HFFc6 (cell line): ENCODE measurements at places on chromosomes 3 and 15. TPM values are rescaled to one million over a fixed set of nuclear protein-coding genes. Genes with fewer than 3 reads are reported as not detected.

DNA sequence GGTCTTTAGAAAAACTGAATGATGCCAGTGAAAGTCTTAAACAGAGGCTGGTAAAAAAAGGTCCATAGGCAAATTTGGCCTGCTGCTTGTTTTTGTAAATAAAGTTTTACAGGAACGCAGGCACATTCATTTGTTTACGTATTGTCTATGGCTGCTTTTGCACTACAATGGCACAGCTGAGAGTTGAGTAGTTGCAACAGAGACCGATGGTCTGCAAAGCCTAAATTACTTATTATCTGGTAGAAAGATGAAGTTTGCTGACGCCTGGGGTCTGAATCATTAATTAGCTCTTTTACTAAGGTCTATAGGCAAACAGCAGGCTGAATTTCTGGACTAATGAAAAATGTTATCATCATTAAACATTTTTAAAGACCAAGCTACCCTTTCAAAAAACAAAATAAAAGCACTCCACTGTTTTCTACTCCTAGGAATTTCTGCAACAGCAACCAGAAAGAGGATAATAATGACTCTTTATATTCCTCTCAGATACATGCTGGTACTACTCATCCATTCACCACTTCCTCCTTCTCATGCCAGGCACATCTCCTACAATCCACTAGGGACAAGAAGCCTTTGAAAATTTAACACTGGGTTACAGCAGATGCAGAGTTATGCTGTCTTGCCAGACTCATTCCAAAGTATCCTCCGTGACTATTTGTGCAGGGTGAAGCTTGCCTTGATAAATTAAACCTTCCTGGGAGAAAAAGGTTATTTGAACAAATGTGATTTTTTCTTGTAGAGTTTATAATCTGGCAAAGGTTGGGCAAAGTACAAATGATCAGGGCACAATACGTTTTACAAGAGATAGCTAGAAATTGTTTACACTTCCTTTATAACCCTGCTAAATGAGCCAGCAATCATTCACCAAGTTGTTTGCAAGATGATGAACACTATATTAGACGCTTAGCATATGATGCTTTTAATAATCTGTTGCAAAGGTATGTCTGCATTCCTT lies 6.0 kb downstream of the GATM start:
- no peak for DNase-seq
- no peaks in the 10 kb centered on the region for H3K36me3 ChIP-seq
- no peak overlapping the region for H3K27ac ChIP-seq
- H3K4me3 ChIP-seq: no peak overlapping the region

DNA sequence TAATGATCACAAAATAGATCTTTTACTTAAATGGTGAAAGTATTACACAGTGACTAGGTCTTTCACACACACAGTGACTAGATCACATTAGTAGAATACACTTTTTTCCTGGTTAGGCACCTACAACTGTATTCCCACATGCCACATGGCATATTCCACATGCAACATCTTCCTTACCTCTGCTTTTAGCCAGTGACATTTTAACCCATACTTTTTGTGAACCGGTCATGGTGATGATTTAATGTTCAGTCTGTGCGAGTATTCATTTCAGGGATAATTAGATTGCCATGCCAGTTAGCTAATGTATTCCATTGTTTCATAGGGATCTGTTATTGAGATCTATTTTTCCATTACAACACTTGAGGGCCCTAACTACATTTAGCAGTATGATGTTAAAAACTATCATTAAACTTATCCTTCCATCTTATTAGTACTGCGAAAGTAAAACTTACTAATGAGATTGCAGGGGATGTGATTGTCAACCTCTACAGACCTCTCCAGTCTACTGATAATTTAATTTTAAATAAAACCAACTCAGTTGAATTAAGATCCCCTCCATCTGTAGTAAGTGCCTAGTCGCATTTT lies 28.3 kb downstream of the TSEN2 start:
- no peak overlapping the region for H3K27ac ChIP-seq
- no peaks in the 10 kb centered on the region; the same call in none of the 2 replicates for H3K27me3 ChIP-seq
- no peak for DNase-seq
- 0 out of 2 replicates have a peak, but pooled peaks cover 4% of the 10 kb centered on the region for H3K36me3 ChIP-seq

GRCh38 chr3:134879990-134880389 lies 84.9 kb downstream of the EPHB1 start:
- peaks cover 3% of the 10 kb centered on the region for H3K27me3 ChIP-seq
- DNase-seq: no peak
- H3K4me3 ChIP-seq: no peak overlapping the region
- no peak overlapping the region for H3K27ac ChIP-seq
- peaks cover 6% of the 10 kb centered on the region; the same call in 1 of the 2 replicates for H3K4me1 ChIP-seq

DNA sequence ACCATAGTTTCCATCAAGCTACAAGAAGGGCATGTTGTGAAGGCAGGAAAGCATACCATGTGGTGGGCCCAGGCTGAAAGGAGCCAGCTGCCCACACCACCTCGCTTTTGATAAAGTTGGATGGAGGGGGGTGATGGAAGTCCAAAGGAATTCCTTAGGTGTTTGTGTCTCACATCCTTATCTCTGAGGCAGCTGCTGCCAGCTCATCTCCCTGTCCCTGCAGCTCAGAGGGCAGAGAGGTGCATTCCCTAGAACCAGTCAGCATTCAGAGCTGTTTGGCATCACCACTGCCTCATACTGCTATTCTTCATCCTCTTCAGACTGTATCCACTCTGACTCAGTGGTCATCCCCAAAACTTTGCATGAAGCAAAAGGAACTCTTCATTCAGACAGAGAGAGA lies 141.5 kb upstream of the BFSP2 start:
- DNase-seq: no peak
- peaks cover 25% of the 10 kb centered on the region for H3K4me1 ChIP-seq
- peaks cover 1% of the 10 kb centered on the region; the same call in 1 of the 2 replicates for H3K27me3 ChIP-seq
- H3K36me3 ChIP-seq: peaks cover 7% of the 10 kb centered on the region; the same call in 1 of the 2 replicates
- no peak overlapping the region for H3K27ac ChIP-seq
- no peak overlapping the region for H3K4me3 ChIP-seq

- peak overlapping the region; percentile 27 for H3K27ac ChIP-seq
- peaks cover 7% of the 10 kb centered on the region for H3K36me3 ChIP-seq
- H3K4me3 ChIP-seq: no peak overlapping the region
Measured at GRCh38 chr3:170154569-170155143, 26.9 kb downstream of the PHC3 start.

DNA sequence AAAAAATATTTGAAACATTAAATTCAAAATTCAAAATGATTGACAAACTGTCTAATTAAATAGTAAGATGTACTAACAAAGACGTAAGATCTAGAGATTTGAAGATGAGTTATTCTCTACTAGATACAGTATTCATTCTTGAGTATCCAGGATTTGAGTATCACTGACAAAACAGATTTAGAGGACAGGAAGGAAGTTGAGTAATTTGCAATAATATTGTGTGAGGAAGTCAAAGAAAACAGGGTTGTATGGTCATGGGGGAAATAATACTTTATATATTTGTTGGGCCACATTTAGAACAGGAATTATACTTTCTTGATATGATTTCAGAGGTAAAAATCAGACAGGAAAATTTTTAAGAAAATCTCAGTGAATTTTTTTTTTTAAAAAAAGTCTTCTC lies 393.1 kb upstream of the CDIN1 start:
- H3K27ac ChIP-seq: no peak overlapping the region
- H3K27me3 ChIP-seq: no peaks in the 10 kb centered on the region; the same call in 1 of the 2 replicates
- no peak for DNase-seq
- no peaks in the 10 kb centered on the region for H3K36me3 ChIP-seq

DNA sequence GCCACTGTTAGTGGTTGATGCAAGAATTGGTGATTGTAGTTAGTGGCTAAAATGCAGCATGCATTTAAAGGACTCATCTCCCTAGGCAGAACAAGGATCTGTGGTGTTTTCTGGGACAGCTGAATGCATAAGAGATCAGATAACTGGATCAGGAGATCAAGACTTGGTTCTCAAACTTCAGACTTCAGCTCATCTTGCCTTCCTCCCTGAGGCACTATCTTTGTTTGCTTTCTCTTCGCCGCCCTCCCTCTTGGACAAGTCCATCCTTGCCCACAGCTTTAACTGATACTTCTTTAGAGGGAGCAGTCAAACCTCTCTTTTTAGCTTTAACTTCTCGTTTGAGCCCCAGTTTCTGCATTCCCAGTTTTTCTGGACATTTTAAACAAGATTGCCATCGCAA lies 195.4 kb upstream of the TPRG1 start:
- H3K4me1 ChIP-seq: no peaks in the 10 kb centered on the region; the same call in 1 of the 2 replicates
- peaks cover 15% of the 10 kb centered on the region; the same call in 1 of the 2 replicates for H3K27me3 ChIP-seq
- no peak overlapping the region for H3K27ac ChIP-seq
- H3K4me3 ChIP-seq: no peak overlapping the region
- no peaks in the 10 kb centered on the region for H3K36me3 ChIP-seq

DNA sequence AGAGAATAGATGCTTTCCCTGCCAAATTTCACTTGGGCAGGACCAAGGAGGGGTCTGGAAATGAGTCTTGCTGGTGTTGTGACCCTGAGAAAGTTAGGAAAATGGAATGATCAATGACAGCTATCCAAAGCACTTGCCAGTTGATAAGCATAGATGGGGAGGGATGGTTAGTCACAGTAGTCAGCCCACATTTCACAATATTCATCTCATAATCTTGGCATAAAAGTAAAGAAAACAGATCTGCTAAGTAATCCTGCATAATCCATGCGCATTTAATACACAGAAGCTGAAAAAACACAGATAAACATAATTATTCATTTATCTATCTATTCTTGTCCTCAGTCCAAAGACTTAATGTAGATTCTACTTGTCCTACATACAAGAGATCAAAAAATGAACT lies 184.1 kb downstream of the ZIC4 start:
- H3K27ac ChIP-seq: no peak overlapping the region
- H3K4me1 ChIP-seq: no peaks in the 10 kb centered on the region

GRCh38 chr3:151800431-151800830 lies 13.5 kb upstream of the AADAC start:
- H3K27me3 ChIP-seq: peaks cover 2% of the 10 kb centered on the region; the same call in 1 of the 2 replicates
- no peaks in the 10 kb centered on the region for H3K36me3 ChIP-seq
- no peak overlapping the region for H3K4me3 ChIP-seq

- peaks cover 11% of the 10 kb centered on the region for H3K27me3 ChIP-seq
- H3K4me1 ChIP-seq: peaks cover 22% of the 10 kb centered on the region
- no peaks in the 10 kb centered on the region for H3K36me3 ChIP-seq
Measured at GRCh38 chr3:159266779-159267178, 464.9 kb downstream of the MFSD1 start.

- DNase-seq: peak; percentile 69
- peaks cover 19% of the 10 kb centered on the region for H3K27me3 ChIP-seq
Measured at GRCh38 chr15:25670025-25670554, 193.0 kb downstream of the ATP10A start.

DNA sequence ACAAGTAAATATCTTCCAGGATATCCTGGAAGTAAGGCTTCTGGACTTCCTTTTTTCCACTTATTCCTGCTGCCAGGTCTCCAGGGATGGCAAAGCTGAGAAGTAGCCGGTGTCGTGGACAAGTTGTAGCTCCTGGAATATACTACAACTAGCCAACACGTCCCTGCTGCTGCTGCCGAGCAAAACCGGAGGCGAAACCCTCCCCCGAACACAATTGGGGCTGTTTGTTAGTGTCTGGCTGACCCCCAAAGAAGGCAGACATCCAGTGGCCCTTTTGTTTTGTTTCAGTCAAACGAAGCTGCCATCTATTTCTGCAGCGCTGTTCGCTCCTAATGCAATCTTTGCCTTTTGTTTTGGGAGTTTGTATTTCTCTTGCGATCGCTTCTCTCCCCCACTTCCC lies 45.3 kb upstream of the EIF5A2 start:
- H3K27me3 ChIP-seq: peaks cover 24% of the 10 kb centered on the region
- H3K4me1 ChIP-seq: no peaks in the 10 kb centered on the region
- H3K36me3 ChIP-seq: no peaks in the 10 kb centered on the region
- no peak for DNase-seq

The MST1 gene
- 4.9 to 5.7 TPM (median 5.3 TPM) in 3 replicates for total RNA-seq

The FBXL22 gene
- total RNA-seq: 0.17 to 0.57 TPM (median 0.27 TPM) in 3 replicates
